NAMALWA (cell line): ENCODE measurements at places on chromosomes 4 and X.

DNA sequence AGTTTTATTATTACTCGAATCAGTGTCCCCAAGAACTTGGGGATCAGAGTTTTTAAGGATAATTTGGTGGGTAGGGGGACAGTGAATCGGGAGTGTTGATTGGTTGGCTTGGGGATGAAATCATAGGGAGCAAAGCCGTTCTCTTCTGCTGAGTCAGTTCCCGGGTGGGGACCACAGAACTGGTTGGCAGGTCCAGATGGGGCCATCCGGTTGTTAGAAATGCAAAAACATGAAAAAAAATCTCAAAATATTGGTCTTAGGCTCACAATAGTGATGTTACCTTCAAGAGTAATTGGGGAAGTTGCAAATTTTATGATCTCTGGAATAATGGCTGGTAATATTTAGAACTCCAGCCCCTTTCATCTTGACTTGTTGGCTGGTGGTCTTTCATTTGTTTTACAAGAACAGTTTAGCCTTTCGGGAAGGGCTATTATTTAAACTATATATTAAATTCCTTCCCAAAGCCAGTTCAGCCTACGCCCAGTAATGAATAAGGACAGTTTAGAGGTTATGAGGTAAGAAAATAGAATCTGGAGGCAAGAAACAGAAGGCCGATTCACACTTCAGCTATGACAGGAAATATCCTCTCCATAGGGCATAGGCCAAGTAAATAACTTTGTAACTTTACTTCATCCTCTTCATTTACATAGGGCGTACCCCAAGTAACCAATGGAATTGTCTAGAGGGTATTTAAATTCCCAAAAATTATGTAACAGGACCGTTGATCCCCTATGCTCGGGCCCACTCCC lies 164.1 kb upstream of the STS start:
- DNase-seq = no peak

- no peak for DNase-seq
These were observed 2.9 kb downstream of the PDGFRA start for GRCh38 chr4:54231768-54232688.

DNA sequence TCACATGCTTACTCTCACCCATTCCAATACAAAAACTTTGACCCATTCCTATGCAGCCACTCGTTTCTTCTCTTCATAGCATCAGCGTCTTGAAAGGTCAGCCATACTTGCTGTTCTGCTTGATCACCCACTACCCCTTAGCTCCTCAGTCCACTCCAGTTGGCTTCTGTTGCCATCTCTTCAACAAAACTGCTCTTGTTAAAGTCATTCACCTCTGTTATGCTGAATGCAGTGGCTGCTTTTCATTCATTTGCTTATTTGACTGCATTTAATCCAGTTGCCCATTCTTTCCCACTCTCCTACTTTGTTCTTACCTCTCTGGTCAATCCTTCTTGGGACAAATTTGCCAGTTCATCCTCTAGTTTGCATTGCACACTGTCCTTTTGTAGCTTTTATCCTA lies 24.9 kb downstream of the CEP135 start:
- DNase-seq = no peak

- no peak for DNase-seq
These were observed 59.3 kb downstream of the PSAPL1 start for GRCh38 chr4:7375427-7375826.

GRCh38 chr4:128809477-128810330 lies at the start of gene JADE1:
TSS of gene JADE1 (plus strand) at chr4:128809700. CDS start at chr4:128831759, 22,059 bp downstream.
- DNase-seq = peak; percentile 97

DNA sequence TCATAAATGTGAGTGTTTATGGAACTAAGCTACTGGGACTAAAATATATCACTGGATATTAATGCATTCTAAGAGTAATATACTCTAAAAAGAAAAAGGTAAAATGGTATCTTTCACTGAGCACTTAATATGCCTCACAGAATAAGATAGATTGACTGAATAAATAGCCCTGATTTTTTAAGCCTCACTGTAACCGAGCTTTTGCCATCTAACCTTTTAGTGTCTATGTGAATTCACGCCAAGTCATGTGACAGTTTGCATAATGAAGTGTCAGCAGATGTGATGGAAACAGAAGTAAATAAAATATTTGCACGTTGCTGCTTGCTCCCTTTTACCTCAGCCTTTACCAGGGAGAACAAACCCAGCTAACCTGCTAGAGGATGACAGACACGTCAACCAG lies 119.7 kb upstream of the NWD2 start:
- no peak for DNase-seq

DNA sequence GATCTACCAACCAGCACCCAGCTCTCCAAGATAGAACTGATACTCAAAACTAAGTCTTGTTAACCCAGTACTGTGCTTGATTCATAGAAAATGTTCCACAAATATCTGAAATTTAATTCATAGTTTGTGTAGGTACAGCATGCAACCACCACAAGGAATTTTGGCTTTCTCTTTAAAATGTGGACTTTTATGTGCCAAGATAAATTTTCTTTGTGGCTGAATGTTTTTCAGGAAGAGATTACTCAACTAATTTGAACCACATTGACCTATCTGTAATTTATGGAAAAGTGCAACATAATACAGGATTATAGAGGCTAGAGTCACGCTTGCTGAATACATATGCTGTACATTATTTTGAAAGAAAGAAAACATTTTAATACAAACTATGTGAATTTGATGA lies 730.8 kb downstream of the IL1RAPL1 start:
- no peak for DNase-seq

- DNase-seq = no peak
These were observed 125.8 kb upstream of the RXFP1 start for GRCh38 chr4:158395889-158396288.

- DNase-seq = no peak
These were observed 26.2 kb upstream of the MAP9 start for GRCh38 chr4:155402941-155403340.
